HL-60 (cell line): ENCODE measurements at places on chromosomes 4 and X.

- DNase-seq: no peak
Observed at GRCh38 chr4:62683799-62684566, 1483.9 kb downstream of the ADGRL3 start.

DNA sequence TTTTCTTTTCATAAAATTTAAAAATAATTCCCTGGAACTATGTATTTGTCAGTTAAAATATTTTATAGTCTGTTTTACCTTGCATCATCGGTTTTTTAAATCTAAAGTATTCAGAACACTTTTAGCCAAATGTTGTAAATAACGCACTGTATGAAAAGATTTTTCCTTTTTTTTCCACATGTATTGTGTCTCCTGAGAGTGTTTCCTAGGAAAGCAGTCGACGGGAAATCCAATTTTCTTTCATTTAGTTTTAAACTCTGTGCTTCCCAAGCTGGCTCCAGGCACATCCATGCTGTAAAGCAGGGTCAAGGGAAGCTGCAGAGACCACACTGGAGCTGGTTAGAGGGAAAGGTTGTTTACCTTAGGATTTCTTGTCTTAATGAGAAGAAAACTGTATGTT, 1724.3 kb upstream of the TENM3 start:
- DNase-seq: no peak

GRCh38 chrX:81168391-81168790, 33.3 kb downstream of the HMGN5 start:
- no peak for DNase-seq

- no peak for DNase-seq
Observed at GRCh38 chrX:46547857-46548256, 2.6 kb upstream of the ZNF674 start.

- DNase-seq: no peak
Observed at GRCh38 chrX:12471061-12471460, 320.2 kb upstream of the PRPS2 start.

DNA sequence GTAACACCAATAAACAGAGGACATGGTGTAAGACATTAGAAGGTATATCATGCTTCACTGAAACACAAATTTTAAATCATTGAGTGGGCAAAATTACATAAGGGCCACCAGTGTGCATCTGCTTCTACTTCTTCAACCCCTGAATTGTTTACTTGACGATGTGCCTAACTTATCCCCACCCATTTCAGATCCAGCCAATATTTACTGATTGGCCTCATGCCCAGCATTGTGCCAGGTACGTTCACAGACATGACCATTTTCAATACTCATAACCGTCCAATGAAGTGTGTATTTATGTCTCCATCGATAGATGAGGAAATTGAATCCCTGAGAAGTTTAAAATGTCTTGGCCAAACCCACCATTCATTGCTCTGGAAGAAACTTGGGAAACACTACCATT, 208.3 kb upstream of the MID1 start:
- no peak for DNase-seq

DNA sequence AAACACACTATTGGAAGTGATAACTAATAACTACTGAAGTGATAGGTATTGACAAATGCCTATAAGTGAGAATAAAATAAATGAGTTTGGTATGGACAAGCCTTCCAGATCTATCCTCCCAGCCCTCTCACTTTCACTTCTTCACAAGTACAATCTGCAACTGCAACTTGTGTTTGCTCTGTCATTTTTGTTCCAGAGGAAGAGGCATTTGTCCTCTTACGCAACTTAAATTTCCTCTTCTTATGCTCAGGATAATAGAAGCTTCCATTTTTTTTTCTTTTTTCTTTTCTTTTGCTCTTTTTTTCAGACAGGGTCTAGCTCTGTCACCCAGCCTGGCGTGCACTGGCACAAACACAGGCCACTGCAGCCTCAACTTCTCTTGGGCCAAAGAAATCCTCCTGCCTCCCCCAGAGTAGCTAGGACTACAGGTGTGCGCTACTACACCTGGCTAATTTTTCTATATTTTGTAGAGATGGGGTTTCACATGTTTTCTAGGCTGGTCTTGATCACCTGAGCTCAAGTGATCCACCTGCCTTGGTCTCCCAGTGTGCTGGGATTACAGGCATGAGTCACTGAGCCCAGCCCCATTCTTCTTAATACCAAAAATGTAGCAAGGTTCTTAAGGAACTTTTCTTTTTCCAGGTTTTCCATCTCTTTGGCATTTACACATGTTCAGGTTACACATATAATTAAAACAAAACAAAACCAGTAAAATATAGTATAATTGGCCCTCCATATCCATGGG, 73.1 kb downstream of the PDGFC start:
- DNase-seq: peak; percentile 19
